ENCODE measurements at places on chromosomes 6 and 20. TPM values are rescaled to one million over a fixed set of nuclear protein-coding genes. Genes with fewer than 3 reads are reported as not detected.

The NKAPL gene
- total RNA-seq = not detected

The TOX2 gene
- 1.4 TPM for total RNA-seq

The HUS1B gene
- 2.1 TPM for total RNA-seq

The RIMS1 gene
- total RNA-seq = not detected

The C6orf132 gene
- 0.40 TPM for total RNA-seq

The TGIF2 gene
- total RNA-seq = 55.7 TPM

The MCCD1 gene
- total RNA-seq = not detected

The BTNL2 gene
- not detected for total RNA-seq

The KCNG1 gene
- total RNA-seq = 12.3 TPM

The SLC35F1 gene
- total RNA-seq = not detected

The RIPPLY2 gene
- total RNA-seq = not detected

The GSTA2 gene
- not detected for total RNA-seq

The WFDC5 gene
- total RNA-seq = not detected

All from activated CD4-positive, alpha-beta T cell treated with anti-CD3 and anti-CD28 coated beads, Interleukin-2, amount 10 ng/mL, durations not matched to agents 24 days and 14 days (primary cell).